ENCODE measurements at places on chromosomes 11 and 22.
A peak's percentile ranks its signal among the peaks of the same experiment; 100 is the strongest.

- DNase-seq: no peak
Observed at GRCh38 chr11:87179621-87180020, 141.9 kb downstream of the TMEM135 start.

DNA sequence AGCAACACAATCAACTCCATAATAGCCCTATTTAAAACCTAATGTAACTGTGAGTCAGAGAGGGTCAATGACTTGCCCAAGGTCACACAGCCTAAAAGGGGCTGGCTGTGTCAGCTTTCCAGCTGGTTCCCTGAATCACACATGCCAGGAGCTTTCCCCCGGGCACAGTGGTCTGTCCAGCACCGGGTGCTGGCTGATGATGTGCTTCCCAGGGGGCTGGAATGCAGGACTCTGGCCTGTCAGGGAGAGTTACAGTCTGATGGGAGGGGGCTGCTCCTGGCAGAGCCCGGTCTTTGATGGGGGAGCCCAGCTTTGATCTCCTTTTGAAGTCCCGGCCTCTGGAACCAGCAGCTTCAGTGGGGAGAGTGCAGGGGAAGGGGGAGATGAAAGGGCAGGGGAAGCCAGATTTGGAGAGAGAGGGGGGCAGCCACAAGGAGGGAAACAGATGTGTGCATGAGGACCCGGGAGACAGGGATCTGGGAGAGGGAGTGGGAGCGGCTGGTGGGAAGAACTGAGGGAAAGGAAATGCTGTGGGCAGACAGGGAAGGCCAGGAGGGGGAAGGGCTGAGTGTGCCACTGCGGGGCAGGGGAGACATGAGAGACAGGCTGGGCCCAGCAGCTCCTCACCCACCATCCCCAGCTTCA, 102.7 kb downstream of the NECTIN1 start:
- DNase-seq: no peak

- no peak for DNase-seq
Observed at GRCh38 chr22:44365832-44366231, 53.1 kb upstream of the SHISAL1 start.

- no peak for DNase-seq
Observed at GRCh38 chr22:26981541-26981940, 324.2 kb downstream of the MIAT start.

DNA sequence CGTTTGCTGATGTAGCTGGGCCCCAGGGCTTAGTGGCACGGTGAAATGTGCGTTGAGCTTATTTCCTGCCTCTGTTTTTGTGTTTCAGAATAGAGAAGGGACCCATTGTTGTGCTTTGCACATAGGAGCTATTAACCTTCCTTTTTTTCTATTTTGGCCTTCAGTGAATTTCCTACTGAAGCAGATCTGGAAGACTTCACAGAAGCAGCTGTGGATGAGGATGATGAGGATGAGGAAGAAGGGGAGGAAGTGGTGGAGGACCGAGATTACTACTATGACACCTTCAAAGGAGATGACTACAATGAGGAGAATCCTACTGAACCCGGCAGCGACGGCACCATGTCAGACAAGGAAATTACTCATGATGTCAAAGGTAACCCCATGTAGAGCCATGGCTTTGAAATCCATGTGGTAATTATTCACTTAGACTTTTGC, 37.4 kb upstream of the ST14 start:
- no peak for DNase-seq

GRCh38 chr11:31240340-31240904, 129.1 kb downstream of the DCDC1 start:
- no peak for DNase-seq

GRCh38 chr11:65434667-65435410, 12.2 kb downstream of the NEAT1 start:
- DNase-seq: peak; percentile 21
